Kidney capillary endothelial cell (primary cell): ENCODE measurements at places on chromosomes 12 and 14.

DNA sequence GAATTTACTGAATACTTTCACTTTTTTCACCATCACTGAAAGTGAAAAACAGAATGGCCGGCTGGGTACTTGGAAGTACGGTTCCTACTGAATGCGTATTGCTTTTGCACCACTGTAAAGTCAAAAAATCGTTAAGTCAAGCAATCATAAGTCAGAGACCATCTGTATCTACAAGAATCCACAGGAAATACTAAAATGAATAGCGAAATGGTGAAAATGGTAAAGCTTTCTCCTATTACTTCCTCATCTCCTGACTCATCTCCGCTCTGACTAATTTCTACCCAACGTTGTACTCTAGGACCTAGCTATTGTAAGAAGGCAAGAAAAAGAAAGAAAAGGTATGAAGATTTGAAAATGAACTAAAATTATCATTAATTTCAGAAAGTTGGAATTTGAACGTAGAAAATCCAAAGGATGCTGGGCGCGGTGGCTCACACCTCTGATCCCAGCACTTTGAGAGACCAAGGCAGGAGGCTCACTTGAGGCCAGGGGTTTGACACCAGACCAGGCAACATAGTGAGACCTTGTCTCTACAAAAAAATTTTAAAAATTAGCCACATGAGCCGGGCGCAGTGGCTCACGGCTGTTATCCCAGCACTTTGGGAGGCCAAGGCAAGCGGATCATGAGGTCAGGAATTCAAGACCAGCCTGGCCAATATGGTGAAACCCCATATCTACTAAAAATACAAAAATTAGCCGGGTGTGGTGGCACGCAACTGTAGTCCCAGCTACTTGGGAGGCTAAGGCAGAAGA lies 5.3 kb upstream of the CDCA4 start:
- peak; percentile 70 for DNase-seq

DNA sequence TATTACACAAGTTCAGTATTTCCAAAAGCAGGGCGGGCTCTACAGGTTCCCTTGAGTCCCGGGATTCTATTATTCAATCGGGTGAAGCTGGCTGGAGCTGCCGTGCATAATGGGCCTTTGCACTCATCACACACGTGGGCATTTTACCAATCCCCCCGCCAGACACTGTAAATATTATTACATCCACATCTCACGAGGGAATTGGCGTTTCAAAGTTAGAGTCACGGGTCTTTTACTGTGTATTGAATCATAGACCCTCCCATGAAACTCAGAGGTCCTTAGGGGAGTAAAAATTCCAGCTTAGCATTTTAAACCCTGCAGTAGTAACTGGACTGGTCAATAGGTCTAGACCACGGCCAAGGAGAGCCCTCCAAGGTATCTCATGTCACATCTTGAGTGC lies 70.3 kb downstream of the MAP1LC3B2 start:
- DNase-seq, result no peak

DNA sequence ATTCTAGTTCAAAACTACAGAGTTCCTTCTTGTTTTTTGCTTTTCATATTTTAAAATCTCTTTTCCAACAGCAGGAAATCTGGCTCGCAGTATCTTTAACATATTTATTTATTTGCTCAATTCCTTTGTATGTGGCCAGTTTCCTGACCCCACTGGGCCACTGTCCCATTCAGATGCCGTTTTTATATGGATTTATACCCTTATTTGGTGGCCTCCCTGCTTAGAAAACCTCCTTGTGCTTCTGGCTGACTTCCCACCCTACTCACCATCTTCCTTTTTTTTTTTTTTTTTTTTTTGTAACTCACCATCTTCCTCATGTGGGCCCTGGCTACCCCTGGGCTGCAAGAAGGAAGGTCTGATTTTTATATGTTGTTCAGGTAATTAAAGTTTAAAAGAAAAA lies 53.9 kb downstream of the TTLL5 start:
- no peak for DNase-seq

- no peak for DNase-seq
Measured at GRCh38 chr12:132023658-132024057, 73.9 kb downstream of the EP400 start.

- DNase-seq, result no peak
Measured at GRCh38 chr14:33413381-33413780, 474.7 kb downstream of the NPAS3 start.

DNA sequence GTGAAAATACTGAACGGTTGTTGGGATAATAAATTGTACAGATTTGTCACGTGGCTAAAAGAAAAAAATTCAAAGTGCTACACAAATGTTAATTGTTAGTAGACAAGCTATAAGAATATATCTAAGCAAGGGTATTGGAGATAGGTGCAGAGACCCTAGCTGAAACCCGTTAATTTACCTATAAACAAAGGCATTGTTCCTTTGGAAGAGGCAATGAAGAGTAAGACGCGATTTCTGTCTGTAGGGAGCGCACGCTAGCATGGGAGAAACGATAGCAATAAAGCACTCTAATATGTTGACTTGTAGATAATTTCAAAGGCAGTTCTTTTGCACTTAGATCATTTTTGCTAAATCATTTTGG lies 565 bp downstream of the CCDC77 start:
- peak; percentile 48 for DNase-seq

GRCh38 chr14:102878970-102879460 lies 43.4 kb upstream of the AMN start:
- DNase-seq, result no peak

GRCh38 chr14:69473260-69473659 lies 11.3 kb upstream of the PLEKHD1 start:
- no peak for DNase-seq

- no peak for DNase-seq
Measured at GRCh38 chr12:103368167-103368566, 127.6 kb downstream of the C12orf42 start.

- DNase-seq, result no peak
Measured at GRCh38 chr12:54784115-54784514, 70.2 kb upstream of the MUCL1 start.
